KBM-7 (cell line): ENCODE measurements at places on chromosomes 7 and 10.

DNA sequence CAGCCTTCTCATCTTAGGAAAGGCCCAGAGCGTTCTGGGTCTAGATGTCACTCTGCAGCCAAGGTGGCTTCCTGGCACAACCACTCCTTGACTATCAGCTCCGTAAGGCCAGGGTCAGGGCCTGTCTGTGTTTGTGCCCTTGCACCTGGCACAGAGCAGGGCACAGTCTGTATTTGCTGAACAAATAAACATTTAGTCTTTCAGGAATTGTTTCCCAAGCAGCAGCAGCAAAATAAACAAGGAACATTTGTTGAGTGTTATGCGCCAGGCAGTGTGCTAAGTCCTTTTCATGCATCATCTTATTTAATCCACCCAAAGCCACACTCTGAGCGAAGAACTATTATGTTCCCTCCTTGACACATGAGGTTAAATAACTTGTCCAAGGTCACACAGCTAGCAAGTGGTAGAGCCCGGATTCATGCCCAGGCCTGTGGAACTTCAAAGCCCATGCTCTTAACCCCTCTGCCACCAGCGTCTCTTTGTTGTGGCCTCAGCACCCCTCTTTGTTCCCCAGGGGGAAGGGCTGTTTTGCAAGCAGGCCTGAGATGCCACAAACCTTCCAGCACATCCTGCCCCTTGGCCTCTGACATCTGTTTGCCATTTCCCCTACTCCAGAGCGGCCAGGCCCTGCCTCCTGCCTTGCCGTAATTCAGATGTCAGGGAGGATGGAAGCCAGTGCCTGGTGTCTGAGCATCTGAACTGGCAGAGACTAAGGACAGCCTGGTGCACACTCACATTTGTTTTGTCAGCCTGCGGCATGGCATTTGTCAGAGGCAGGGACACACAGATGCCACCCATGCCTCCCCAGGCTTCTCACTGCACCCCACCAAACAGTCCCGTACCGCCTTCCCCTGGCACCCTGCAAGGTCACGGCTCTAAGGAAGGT, 325.8 kb upstream of the ZMIZ1 start:
- DNase-seq, result peak; percentile 42

DNA sequence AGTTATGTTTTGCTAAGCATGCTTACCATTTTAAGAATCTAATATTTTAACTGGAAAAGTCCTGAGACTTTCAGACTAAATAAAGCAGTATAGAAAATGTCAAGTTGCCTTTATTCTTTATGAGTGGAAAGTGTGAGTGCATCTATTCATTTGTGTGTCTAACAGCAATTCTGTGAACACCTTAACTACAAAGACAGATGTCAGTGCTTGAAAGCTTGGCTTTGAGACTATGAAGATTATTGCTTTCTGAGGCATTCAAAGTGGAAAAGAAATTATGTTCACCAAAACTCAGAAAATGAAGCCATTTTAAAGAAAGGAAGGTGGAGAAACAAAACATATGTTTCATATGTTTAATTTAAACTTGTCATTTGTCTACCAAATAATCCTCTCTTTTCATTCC, 294.5 kb upstream of the SEMA3C start:
- DNase-seq, result no peak

- no peak for DNase-seq
Observed at GRCh38 chr7:83934118-83934734, 260.4 kb downstream of the SEMA3A start.

DNA sequence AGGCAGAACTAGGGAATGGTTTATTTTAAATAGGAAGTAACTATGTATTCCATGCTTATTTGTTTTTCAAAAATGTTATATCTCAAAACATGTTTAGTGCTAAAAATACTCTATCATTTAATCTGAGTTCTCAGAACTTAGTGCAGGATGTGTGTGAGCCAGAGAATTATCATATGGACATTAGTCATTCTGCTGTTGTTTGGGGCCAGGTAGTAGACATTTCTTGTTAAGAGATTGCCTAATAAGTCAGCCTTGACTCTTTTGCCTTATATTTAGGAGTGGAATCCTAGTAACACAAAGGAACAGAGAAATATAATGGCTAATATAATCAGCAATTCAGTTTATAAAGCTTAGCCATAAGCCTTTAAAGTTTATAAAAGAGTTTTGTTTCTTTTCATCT, 149.8 kb downstream of the CCSER2 start:
- DNase-seq, result no peak

DNA sequence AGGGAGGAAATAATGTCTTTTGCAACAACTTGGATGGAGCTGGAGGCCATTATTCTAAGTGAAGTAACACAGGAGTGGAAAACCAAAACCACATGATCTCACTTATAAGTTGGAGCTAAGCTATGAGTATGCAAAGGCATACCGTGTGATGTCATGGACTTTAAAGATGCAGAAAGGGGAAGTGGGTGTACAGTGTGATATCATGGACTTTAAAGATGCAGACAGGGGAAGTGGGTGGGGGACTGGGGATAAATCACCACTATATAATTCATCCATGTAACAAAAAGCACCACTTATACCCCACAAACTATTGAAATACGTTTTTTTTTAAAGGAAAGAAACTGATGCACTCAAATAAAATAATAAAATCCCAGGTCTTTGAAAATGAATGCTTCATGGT, 29.5 kb downstream of the LYZL2 start:
- DNase-seq, result peak; percentile 72

- DNase-seq, result peak; percentile 73
Observed at GRCh38 chr7:51067757-51068156, 248.9 kb downstream of the COBL start.

- no peak for DNase-seq
Observed at GRCh38 chr7:130189343-130189742, 15.9 kb downstream of the TMEM209 start.

- no peak for DNase-seq
Observed at GRCh38 chr10:124144536-124144935, 51.1 kb upstream of the CHST15 start.

- DNase-seq, result no peak
Observed at GRCh38 chr7:77450613-77451012, 34.5 kb upstream of the GSAP start.

- no peak for DNase-seq
Observed at GRCh38 chr10:29609696-29610095, 25.1 kb downstream of the SVIL start.

- DNase-seq, result no peak
Observed at GRCh38 chr10:61463035-61463909, 10.1 kb upstream of the TMEM26 start.

DNA sequence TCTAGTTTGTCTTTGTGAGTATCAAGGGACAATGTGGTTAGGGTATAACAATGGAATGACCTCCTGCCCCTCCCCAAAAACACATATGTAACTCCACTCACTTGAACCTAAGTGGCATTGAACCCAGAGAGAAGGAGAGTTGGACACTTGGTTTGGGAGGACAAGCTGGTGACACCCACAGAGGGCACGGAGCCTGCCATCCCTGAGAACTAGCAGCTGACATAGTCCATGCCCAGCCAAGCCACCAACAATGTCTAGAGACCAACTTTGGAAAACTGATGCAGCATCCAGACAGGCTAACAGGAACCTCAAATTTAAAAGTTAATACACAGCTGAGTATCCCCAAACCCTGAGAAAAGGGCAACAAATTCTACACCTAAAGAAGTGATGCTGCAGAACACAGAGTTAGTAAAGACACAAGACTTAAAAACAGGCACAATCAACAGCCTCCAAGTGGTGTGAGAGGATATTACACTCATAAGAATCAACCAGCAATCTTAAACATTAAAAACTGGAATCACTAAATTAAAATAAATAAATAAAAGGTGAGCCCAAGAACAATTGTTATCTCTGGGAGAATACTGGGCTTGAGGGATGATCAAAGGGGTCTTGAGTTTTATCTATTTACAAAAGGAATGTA, 27.2 kb downstream of the NUDCD3 start:
- DNase-seq, result peak; percentile 17

GRCh38 chr10:117720931-117721835, 178.6 kb downstream of the EMX2 start:
- DNase-seq, result no peak

- DNase-seq, result no peak
Observed at GRCh38 chr7:91826377-91826776, 54.1 kb downstream of the MTERF1 start.

DNA sequence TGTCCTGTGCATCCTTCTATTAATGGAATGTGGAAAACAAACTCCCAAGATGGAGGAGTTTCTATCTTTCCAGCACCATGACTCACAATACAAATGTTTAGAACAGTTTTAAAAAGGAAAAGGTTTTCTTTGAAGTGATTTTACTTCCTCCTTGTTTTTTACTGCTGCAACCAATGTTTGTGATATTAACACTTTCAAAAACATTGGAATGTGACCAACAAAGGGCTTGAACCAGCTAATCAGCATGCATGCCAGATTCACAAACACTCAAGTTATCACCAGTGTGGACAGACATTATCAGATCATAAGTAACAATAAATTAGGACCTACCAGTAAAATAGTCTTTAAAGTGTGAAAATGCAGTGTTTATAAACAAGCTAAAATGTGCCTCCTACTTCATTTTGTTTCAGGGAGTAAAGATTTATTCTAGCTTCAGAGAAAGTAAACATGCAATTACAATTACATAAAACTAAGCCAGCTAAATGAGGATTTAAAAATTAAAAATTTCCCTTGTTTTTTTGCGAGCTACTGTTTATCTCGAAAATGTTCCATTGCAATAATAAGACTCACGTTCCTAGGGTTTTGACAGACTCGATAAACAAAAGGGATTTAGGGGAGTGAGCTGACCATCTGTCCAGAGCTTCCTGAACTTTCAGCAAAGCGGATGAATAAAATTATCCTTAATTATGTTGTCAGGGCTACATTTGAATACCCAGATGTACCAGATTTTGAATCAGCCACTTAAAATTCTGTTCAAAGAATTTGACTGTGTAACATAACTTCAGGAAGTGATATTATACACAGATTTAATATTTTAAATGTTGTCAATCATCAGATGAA, 29.8 kb downstream of the CPVL start:
- no peak for DNase-seq

DNA sequence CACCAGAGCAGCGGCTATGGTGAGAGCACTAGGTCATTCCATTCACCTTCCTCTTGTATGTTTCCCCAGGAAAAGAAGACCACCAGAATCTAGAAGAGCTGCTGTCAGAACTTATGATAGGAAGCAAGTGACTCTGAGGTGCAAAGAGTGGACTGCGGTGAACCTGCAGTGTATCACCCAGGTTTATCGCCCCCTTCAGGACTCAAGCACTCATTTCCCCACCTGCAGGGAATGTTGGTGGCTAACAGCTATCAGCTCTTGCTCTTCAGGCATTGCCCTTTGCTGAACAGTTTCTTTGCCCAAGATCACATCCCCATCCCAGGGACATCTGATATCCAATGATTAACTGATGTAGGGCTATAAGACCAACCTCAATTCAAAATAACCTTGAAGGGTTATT, 66.3 kb upstream of the IL6 start:
- no peak for DNase-seq

DNA sequence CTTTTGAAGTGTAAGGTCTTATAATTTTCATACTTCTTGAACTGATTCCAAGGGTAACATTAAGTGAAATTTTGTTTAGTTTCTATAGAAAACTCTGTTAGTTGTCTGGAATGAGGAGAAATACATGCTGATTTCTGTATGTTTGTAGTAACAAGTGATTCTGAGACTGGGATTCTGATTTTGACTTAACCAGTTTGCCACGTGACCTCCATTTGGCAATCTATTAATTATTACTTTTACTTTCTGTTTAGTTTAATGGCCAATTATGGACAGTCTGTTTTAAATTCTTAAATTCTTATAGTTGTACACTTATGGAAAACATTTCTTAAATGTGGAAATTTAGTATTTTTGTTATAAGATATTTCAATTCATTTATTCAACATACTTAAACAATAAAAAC, 163.1 kb downstream of the ADK start:
- no peak for DNase-seq

DNA sequence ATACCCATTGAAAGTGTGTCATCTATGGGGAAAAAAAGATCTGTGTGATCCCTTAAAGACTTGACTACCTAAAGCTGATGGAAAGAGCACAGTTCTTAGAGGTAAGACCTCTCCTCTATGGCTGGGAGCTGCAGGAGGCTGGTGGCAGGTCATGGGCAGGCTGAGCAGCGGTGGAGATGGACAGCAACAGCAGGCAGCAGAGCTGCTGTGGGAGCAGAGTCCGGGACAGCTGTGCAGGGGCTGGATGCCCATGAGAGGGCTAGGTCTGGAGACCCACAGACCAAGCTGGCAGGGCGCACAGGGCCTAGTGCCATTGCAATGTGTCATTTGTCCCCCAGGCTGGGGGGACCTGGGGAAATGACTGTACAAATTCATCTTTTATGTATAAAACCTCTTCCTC, 13.4 kb upstream of the EPHA1 start:
- no peak for DNase-seq

DNA sequence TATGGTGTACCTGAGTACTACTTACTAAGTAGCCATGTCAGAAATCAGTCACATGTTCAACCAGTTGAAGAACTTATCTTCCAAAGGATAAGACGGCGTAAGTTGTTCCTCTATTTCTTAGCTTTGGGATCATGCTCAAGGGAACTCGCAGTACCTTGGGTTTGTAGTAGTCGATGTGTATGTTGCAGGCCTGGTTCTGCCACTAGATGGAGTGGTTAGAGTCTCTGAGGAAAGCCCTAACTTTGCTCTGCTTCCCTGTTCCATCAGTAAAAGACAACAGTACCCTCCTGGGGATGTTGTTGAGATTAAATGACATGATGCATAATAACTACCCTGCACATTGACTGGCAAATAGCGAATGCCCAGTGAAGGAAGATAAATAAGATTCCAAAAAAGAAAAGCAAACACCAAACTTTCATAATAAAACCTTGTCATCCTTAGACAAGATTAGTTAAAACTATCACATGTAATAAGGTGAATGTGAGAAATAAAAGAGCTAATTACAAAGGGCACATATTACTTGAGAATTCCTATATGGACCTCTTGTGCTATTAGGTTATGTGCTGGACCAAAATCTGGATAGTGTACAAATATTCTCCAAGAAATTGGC, 165.9 kb downstream of the ABCA13 start:
- peak; percentile 39 for DNase-seq

GRCh38 chr7:17769918-17770317, 170.4 kb downstream of the SNX13 start:
- peak; percentile 83 for DNase-seq

DNA sequence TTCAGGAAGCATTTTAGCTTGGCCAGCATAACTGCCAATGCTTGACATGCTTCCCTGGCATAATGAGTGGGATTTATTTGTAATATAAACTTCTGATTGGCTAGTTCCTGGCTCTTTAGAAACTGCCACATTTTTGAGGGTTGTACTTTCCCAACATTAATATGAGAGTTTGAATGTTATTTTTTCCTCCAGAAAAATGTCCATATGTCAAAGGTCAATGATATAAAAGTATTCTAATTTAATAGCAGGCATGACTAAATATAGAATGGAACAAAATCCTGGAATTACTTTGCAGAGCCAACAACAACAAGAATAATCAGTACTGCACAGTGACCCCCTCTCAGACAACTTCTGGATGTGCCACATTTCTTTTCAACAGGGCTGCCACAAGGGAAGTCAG, 352.6 kb downstream of the PRPF18 start:
- DNase-seq, result no peak
